ENCODE measurements at places on chromosomes 11 and 22.

DNA sequence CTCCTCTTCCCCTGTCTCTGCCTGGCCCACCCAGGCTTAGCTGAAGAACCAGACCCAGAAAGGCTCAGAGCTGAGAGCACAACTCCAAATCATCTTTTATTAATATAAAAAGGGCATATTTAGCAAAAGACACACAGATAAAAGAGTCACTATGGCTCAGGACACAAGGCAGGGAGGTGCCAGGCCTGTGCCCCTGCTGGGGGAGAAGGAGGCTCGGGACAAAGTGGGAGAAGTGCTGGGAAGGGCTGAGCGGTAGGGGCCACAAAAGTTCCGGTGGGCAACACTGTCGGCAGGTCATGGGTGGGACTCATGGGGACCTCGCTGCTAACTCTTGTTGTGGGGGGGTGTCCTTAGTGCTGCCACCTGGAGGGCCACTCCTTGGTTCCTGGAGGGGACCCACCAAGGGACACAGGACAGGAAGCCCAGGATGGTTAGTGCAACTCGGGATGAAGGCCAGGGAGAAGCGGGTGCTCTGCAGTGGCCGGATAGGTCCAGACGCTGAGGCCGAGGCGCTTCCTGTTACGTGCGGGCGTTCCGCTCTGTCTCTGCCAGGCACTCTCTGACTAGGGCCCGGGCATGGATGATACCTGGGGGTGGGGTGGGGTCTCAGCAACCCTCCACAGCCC, 1.4 kb upstream of the PITPNM1 start:
- no peak for DNase-seq

GRCh38 chr11:115548878-115549528, 44.8 kb upstream of the CADM1 start:
- peak; percentile 23 for DNase-seq

DNA sequence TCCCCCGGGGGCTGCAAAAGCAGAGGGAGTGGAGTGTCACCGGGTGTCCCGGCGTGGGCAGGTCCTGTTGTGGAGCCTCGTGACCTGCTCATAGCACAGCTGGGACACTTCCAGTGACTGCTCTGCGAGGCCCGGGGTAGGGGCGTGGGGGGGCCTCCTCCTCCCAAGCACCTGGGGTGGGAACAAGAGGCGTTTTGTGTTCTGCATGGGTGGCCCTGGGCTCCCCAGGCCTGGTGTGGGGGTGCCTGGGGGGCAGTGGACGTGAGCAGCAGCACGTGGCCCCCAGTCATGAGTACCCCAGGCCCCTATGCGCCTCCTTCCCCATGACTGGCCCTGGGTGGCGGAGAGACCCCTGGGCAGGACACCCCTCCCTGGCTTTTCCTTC, 104.7 kb downstream of the KCNQ1 start:
- DNase-seq = no peak

DNA sequence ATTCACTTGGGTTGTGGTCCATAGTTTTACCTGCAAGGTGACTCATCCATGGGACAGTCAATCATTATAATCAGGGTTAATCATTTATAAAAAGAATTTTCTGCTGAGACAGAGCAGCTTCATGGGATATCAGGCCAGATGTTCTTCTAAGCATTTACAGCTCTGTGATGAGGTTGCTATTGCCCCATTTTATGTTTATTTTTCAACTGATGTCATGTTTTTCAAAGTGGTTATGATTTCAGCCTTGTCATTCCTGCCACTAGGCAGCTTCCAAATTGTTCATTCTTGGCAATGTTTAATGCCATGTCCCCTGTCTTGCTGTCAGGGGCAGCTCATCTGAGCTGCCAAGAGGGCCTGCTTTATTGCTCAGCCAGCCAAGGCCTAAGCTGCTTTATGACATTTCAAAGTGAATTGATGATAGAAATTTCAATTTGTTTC, 35.9 kb upstream of the ZBED5 start:
- no peak for DNase-seq

DNA sequence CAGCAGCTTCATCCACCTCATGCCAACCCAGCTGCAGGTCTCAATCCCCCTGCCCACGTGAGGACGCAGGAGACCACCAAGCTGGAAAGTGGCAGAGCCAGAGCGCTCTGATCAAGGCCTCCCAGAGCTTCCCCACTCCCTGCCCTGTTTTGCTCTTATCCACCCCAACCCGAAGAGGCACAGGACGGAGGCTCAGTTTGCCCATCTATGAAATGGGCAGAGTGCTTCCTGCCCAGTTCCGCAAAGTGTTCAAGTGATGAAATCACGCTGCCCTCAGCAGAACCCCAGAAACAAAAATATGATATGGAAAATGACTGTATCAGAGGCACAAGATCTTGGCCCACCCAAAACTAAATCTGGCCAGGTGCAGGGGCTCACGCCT, 7.9 kb downstream of the LGALS2 start:
- DNase-seq = no peak

GRCh38 chr11:85269109-85269508, 358.0 kb downstream of the DLG2 start:
- no peak for DNase-seq

- DNase-seq = no peak
Observed at GRCh38 chr11:70440206-70440605, 41.9 kb downstream of the CTTN start.

DNA sequence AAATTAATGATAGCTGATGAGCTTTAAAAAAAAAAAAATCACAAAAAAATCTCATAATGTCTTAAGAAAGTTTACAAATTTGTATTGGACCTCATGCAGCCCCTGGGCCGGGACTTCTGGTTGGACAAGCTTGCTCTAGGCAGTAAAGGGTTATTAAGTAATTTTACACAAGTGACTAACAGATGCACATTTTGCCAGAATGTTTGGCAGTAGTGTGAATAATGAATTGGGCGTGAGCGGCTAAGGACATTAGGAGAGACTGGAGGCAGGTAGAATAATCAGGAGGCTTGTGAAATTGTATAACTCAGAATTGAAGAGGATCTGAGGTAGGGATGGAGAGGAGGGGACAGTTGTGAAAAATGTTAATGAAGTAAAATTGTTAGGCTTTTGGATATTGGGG, 77.4 kb downstream of the HIPK3 start:
- no peak for DNase-seq

GRCh38 chr22:49871482-49871881, 17.8 kb downstream of the ZBED4 start:
- DNase-seq = no peak

GRCh38 chr11:116387641-116388040, 385.1 kb downstream of the BUD13 start:
- no peak for DNase-seq

DNA sequence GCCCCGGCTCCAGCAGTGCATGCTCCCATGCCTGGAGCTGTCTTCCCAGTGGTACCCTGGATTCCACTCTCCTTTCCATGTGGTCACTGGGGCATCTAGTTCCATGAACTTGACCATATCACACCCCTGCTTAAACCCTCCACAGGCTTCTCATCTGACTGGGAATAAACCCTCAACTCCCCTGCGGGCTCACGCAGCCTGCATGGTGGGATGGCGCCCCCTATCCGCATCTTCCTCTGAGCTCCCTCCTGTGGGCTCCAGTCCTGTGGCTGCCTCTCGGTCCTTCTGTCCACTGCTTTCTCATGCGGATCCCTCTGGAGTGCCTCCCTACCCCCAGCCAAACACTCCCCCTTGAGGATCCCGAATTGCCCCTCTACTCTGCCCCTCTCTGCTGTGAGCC, 41.4 kb upstream of the TTLL12 start:
- DNase-seq = no peak

- no peak for DNase-seq
Observed at GRCh38 chr11:63603180-63603518, 11.1 kb downstream of the PLAAT3 start.

DNA sequence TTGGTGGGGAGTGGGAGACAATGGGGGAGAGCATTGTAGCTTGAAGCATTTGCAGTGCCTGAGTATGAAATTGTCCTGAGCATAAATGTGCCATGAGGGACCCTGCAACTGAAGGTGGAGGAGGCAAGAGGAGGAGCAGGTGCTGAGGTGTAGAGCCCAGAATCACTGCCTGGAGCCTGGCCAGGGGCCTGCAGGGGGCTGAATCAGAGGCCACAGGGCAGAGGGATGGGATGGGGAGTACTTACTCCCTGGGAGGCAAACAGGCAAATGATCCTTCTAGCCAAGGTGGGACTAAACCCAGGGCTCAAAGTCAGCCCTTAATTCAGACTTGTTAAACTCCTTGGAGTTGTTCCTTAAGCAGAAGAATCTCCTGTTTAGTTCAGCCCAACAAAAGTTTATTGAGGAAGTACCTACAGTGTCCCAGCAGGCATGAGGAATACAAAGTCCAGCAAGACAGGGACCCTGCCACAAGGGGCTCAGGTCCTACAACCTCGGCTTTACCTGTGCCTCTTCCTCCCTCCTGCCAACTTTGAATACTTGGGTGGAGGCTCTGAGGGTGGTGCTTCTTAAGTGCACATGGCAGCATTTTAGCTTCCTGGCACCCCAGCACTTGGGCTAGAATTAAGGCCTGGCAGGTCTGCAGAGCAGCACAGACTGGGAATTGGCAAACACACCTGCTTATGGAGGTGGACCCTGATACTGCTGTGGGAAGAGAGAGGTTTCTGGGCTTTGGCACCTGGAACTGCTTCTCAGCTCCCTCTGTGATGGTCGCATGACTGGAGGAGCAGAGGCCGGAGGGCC, 20.0 kb downstream of the MICAL2 start:
- no peak for DNase-seq

DNA sequence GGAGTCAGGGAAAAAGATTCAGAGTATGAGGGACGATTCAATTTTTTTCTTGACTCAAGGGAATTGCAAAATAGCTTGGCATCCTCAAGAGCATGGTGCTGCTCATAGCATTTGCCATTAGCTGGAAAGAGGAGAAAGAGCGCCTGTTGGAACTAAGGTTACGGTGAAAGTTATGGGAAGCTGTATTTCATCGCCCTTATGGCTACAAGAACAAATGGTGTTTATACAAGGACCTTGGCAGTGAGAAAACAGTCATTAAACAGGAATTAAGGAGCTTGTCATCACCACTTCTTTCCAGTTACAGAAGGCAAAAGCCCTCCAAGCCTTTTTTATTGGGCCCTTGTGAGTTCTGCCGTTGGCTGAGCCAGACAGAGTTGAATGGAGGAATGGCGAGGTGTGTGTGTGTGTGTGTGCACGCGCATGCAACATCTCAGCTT, 74.2 kb downstream of the ALX4 start:
- DNase-seq = no peak

GRCh38 chr22:40385036-40385782, 14.8 kb downstream of the SGSM3 start:
- DNase-seq = no peak

DNA sequence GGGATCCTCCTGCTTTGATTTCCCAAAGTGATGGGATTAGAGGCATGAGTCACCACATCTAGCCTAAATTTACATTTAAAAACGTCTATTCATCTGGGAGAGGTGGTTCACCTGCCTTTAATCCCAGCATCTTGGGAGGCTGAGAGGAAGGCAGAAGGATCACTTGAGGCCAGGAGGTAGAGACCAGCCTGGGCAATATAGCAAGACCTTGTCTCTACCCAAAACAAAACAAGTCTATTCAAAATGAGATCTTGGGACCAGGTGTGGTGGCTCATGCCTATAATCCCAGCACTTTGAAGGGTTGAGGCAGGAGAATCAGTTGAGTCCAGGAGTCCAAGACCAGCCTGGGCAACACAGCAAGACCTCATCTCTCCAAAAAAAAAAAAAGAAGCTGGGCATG, 4.9 kb upstream of the UBASH3B start:
- no peak for DNase-seq

All from NCI-H1436 treated with DMSO at 0.1 percent for 48 hours (cell line).